ENCODE measurements at places on chromosomes 1 and 21.

GRCh38 chr1:37265156-37265555, 209.2 kb upstream of the ZC3H12A start:
- DNase-seq: no peak

DNA sequence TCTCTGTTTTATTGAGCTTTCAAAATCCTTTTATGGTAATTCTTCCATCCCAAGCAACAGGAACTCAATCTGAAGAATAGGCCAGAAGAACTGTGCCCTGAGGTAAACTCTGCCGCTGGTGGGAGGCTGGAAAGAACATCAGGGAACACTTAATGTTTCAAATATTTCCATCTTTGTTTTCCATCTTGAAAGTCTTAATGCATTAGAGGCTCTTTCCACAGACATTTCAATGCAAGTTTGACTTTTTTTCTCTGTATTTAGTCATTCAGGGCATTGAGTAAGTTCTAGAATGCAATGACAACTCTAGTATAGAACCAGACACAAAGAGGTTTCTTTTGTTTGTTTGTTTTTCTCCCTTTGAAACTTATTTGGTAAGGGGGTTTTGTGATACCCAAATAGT, 61.5 kb downstream of the KIAA0040 start:
- no peak for DNase-seq

- DNase-seq: no peak
Measured at GRCh38 chr1:16191916-16192546, 20.4 kb downstream of the ARHGEF19 start.

GRCh38 chr1:10835822-10836421, 39.5 kb upstream of the CASZ1 start:
- no peak for DNase-seq

- DNase-seq: no peak
Measured at GRCh38 chr21:46057710-46058241, 40.1 kb upstream of the COL6A2 start.

GRCh38 chr1:18807334-18808063, 52.0 kb downstream of the TAS1R2 start:
- DNase-seq: no peak

DNA sequence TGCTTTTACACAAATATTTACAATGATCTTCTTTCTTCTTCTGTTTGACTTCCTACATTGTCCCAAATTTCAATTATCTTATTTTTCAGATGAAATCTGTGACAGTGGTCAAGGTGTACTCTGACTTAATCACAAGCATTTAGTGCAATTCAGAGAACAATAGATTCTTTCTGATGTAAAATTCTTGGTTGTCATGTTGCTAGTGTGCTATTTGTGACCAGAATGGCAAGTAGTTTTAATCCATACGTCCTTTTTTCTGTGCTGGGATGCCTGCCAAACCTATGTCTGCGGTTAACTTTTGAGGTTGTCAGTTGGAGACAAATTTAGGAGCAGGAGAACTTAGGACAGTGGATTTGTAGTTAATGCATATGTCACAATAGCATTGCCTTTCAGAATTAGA, 31.0 kb downstream of the NCAM2 start:
- DNase-seq: no peak

- DNase-seq: no peak
Measured at GRCh38 chr1:97630948-97631347, 289.9 kb downstream of the DPYD start.

DNA sequence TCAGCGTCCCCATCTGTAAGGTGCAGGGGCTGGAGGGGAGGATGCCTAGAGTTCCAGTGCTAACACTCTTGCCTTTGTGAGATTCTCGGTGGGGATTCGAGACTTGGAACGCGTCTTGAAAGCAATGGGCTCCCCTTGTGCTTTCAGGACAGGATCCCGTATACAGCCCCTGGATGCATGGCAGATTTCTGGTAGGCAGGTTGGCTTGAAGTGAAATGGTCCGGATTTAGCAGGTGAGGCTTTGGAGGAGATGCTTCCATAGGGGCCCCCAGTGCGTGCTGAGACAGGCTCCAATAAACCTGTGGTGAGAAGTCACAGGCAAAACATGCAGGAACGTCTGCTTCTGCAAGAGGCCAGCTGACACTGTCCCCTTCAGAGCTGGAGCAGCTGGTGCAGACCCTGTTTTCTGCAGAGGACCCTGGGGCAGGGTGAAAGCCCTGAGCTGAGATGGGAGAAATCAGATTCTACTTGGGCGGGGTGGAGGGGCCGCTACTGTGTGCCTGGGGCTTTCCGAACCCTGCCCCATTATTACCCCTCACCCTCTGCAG, 270.4 kb downstream of the PTPRU start:
- DNase-seq: no peak

DNA sequence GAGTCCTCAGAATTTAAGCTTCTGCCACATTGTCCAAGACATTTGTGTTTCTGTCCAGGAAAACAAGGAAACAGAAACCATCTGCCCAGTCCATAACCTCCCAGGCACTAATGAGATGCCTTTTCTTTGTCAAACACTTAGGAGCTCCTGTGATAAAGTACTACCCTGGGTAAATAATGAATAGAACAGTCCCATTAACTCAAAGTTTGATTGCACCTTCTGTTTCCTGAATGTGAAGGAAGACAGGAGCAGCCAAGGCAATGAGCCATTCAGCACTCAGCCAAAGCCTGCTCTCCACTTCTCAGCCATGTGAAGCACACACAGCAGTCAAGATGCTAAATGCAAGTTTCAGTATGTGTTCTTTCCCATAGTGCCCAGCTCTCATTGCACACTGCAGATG, 199.8 kb downstream of the SEC16B start:
- DNase-seq: no peak

DNA sequence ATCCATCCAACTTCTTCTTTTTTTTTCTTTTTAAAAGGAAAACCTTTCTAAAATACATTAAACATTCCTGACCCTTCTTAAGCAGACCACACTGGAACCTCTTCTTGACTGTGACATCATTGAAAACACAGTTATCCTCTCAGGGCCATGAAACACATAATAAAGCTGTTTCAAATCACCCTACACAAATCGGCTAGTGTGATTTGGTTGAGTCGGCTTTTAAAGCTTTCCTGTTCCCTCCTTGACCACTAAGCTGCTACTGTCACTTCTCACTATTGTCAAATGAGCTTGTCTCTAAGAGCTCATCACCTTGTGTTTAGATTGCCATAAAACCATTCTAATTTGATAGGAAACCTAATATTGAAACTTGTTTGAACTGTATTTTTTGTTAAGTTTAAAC, 5.9 kb downstream of the USP24 start:
- no peak for DNase-seq

GRCh38 chr1:45617618-45618017, 6.2 kb downstream of the CCDC17 start:
- peak; percentile 41 for DNase-seq

DNA sequence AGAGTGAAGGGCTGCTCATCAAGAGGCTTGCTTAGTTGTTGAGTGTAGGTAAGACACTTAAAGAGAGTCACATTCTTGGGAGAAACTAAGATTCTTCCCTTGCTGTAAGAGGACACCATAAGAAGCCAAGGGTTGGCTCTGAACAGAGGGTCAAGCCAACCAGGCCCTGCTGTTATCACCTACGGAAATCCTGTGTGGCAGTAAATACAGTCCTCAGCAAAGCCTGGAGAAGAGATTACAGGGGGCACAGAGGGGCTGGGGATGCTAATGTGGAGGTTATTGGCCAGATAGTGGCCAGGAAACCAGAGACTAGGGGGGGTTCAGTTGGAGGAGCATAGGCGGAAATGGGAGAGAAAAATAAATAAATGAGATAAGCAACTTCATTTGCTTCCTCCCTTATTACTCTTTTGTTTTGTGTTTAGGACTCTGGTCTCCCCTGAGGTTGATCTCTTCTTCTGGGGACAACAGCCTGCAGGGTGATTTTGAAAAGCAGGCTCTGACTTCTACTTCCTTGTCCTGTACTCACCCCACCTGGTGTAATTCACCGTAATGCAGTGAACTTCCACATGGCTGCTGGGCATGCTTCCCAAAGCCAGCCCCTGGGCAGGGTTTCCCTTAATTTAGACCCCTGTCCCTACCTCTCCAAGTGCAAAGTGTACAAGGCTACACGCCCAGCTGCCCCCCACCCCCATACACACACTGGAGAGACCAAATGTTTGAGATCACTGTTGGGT, 40.9 kb downstream of the MTARC1 start:
- DNase-seq: no peak

- DNase-seq: no peak
Measured at GRCh38 chr1:153560771-153561465, 4.7 kb downstream of the S100A2 start.

DNA sequence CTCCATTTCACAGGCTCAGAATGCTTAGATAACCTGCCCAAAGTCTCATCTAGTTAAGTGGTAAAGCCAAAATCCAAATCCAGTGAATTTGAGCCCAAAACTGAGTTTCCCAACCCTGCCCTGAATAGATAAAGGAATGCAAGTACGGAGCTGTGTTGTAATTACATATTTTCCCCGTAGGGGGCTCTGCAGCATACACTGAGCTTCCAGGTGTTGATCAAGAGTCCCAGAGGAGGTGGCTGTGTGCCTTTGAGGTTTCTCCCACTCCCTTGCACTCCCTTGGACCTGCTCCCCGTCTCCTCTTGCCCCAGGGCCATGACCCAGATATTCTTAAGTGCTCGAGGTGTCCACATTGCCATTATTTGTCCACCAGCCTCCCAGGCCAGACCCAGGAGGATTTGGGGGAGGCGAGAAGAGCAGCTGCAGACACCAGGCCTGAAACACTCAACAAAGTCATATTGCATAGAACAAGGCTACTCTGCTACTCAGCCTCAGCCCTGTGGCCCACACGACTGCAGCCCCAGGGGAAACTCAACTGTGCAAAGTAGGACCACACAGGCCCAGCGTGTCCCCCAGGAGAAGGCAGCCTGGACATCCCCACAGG, 18.4 kb upstream of the LY9 start:
- DNase-seq: peak; percentile 57

- no peak for DNase-seq
Measured at GRCh38 chr1:241419986-241420385, 63.0 kb upstream of the RGS7 start.

- no peak for DNase-seq
Measured at GRCh38 chr1:117633423-117633822, 27.6 kb downstream of the TENT5C start.

DNA sequence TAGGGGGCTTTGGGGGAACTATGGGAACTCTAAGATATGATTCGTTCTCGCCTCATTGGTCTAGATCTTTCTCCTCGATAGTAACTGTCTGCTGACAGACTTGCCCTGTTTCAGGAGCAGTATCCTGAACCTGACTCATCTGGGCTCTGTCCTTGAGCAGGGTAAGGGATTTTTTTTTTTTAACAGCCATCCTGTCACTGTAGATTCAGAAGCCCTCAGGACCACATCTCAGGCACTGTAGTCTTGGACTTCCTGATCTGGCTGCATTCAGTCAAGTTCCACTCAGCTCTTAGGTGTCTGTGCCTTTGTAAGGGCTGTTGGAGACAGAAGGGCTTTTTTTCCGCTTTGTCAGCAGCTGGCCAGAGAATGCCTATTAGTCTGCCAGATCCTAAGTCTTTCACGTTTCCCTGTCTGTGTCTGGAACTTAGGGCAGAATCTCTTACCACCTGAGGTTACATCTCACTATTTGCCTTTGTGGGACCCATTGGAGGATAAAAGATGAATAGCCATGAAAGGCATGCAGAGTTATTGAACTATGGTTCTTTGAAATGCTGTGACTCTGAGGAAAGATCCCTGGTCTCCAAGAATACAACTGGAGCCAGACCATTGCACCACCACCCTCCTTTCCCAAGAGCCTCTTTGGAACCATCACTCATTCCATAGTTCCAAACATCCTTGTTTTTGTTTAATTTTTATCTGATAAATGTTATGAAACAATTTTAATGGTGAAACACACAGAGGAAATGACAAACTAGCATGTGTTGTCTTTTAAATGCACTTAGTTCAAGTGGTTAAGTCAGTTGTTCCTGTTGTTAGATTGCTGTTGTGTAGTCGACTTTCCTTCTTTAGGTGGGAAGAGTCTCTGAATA, 49.7 kb upstream of the MACF1 start:
- peak; percentile 41 for DNase-seq

DNA sequence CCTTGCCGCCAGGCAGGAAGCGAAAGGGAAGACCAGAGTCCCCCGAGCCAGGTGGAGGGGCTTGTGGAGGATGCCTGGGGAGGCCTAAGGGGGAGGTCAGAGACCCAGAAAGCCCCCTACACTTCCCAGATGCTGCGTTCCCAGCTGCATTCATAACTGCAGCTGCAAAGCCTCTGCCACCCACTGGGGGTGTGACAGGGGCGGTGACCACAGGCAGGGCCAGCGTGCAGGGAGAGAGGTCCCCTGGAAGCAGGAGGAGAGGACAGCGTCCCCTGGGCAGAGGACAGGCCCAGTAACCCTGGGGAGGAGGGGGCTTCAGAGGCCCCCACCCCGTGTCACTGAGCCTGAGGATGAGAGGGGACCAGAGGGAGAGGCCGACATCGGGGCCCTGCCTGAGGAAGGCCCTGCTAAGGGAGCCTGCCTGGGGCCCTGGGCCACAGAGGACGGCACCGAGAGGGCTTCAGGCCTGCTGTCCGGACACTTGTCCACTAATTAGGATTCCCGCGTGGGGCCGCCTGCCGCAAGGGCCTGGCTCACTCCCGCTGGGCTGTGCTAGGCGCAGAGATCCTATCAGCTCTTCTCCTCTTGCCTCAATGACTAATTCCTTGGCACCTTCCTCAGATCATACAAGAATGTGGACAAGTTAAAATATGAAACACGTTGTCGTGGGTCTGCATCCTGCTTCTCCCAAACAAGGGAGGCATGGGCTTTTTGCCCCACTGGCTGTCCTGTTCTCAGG, 49.1 kb upstream of the CCDC27 start:
- DNase-seq: peak; percentile 12

Measured in A172 (cell line).